Left lung (tissue), 14 donors: ENCODE measurements at places on chromosomes 3 and 15. TPM values are rescaled to one million over a fixed set of nuclear protein-coding genes. Genes with fewer than 3 reads are reported as not detected.

The LDHAL6B gene
- not detected for polyA plus RNA-seq

The ZIC1 gene
- not detected for polyA plus RNA-seq

The RAD54L2 gene
- polyA plus RNA-seq, result 19.7 TPM

The PLSCR2 gene
- polyA plus RNA-seq, result 0.50 TPM

The ENTPD3 gene
- 9.6 TPM for polyA plus RNA-seq

The PPP2R3A gene
- polyA plus RNA-seq, result 14.5 TPM

The GRK7 gene
- polyA plus RNA-seq, result 0.06 TPM

The GUCA1C gene
- not detected for polyA plus RNA-seq

The ARGFX gene
- not detected for polyA plus RNA-seq

The CX3CR1 gene
- polyA plus RNA-seq, result 1.8 TPM

The CCDC191 gene
- 18.8 TPM for polyA plus RNA-seq

The IL17RD gene
- 10.6 TPM for polyA plus RNA-seq

The FEZF2 gene
- not detected for polyA plus RNA-seq

The TUSC7 gene
- not detected for polyA plus RNA-seq

The OR4M2 gene
- polyA plus RNA-seq, result not detected

The ARHGEF26 gene
- polyA plus RNA-seq, result 25.2 TPM

The ANKRD34C gene
- polyA plus RNA-seq, result not detected

The CFAP92 gene
- polyA plus RNA-seq, result 4.4 TPM

The CPLX3 gene
- polyA plus RNA-seq, result not detected

The STARD9 gene
- polyA plus RNA-seq, result 21.0 TPM

The CEP97 gene
- 19.7 TPM for polyA plus RNA-seq
